Fibroblast of the aortic adventitia (primary cell): ENCODE measurements at places on chromosomes 5 and 9.

GRCh38 chr9:79829566-79830302, 258.0 kb downstream of the TLE4 start:
- no peak for DNase-seq

- DNase-seq: no peak
Measured at GRCh38 chr9:100653643-100654334, 75.9 kb downstream of the CAVIN4 start.

DNA sequence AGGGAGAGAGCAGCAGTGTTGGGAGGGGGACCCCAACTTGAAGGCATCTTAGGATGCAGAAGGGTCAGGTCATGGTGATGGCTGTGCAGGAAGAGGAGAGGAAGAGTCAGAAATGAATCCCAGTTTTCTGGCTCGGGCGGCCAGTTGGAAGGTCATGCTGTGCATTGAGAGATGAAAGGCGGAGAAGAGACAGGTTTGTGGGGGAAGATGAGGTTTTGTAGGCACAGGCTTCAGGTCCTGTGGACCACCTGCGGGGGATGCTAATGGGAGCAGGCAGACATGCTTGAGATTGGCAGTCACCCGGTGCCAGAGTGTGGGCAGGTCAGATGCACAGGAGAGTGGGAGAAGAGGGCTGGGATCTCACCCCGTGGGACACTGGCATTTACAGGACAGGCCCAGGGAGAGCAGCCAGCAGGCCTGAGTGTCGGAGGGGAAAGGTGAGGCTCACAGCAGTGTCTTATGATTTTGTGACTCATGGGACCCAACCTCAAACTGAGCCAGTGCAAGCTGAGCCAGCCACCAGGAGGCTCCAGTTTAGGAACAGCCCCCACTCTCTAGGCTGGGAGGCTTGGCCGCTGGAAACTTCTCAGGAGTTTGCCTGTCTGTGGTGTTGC, 17.5 kb downstream of the STXBP1 start:
- no peak for DNase-seq

DNA sequence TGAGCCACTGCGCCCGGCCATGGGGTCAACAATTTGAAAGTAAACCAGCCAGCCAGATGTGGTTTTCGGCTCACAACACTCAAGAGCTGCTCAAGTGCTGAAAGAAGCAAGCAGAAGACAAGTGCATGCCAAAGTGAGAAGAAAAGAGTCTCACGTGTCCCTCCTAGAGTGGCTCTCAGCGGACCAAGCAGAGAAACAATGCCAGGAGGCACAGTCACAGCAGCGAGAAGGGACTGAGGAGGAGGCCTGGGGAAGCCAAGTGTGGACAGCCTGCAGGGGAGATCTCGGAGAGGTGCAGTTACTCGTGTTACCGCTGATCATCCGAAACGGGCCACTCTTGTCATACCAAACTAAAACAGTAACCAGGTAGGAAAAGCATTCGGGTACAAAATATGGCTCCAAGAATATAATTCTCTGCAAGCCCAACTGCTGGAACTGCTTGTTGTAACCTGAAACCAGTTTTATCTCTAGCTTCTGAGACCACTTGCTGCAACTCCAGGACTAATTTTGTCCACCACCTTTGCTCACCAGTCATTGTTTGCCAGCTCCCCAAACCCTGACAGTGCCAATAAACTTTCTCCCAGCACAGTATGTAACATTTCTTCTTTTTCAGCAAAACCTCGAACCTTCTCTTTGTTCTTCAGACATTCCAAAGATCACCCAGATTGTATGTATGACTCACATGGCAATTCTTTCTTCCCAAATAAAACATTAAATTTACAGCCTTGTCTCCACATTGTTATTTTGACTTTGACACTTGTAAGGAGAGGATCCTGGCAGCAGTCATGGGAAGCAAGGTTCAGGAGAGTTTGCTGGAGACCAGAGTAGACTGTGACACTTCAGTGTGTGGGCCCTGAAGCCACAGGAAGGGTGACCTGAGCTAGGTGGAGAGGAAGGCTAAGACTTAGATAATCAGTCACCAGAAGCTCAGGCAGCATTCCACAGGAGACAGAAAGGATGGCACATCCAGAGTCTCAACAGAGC, 6.3 kb downstream of the SLC35D2 start:
- DNase-seq: peak; percentile 93

- peak; percentile 48 for DNase-seq
Measured at GRCh38 chr9:114723931-114724330, 41.9 kb upstream of the TEX48 start.

GRCh38 chr5:61631438-61631941, 299.4 kb downstream of the ZSWIM6 start:
- DNase-seq: peak; percentile 54

GRCh38 chr9:133534346-133535291, at the start of gene ADAMTSL2:
TSS of gene ADAMTSL2 (plus strand) at chr9:133534704. CDS start at chr9:133536713, 2,009 bp downstream.
- peak; percentile 45 for DNase-seq

DNA sequence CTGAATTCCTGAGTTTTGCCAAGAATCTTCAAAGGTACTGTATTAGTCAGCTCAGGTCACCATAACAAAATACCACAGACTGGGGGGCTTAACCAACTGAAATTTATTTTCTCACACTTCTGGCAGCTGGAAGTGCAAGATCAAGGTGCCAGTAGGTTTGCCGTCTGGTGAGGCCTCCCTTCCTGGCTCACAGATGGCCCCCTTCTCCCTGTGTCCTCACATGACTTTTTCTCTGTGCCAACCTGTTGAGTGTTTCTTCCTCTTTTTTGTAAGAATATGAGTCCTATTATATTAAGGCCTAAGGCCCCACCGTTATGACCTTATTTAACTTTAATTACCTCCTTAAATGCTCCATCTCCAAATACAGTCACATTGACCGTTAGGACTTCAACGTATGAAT, 156.1 kb upstream of the KIF2A start:
- DNase-seq: no peak

DNA sequence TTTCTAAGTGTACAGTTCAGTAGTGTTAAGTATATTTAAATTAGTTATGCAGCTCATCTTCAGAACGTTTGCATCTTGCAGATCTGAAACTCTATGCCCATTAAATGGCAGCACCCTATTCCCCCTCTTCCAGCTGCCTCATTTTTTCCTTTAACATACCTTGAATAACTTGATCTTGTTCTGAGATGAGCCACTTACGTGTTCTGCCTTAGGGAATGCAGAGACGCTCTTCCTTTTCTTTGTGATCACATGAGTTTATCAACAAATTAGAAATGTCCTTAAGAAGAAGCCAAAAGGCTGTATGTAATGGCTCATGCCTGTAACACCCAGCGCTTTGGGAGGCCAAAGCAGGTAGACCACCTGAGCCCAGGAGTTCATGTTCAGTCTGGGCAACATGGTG, 57.6 kb downstream of the SLC46A2 start:
- DNase-seq: no peak

GRCh38 chr5:34550964-34551363, 105.2 kb upstream of the RAI14 start:
- DNase-seq: no peak

DNA sequence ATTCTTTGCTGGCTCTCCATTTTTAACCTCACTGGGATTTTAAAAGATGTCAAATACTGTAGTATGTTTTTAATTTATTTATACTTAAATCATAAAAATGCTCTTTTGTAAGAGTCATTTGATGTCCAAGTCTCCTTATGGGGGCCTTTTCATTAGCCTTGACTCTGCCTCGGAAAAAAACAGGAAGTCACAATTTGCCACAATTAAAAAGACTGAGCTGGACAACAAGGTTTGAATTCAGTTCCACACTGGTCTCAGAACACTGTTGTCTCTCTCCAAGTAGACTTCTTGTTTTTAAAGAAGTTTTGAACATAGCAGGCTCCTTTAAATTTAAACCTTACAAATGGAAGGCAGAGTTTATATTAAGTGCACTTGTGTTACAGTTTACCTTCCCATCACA, 444.2 kb downstream of the ACTL7B start:
- no peak for DNase-seq
